Stimulated activated naive CD8-positive, alpha-beta T cell treated with anti-CD3 and anti-CD28 coated beads, Interleukin-15, Interleukin-2, amounts not matched to agents 100 U/mL and 50 U/mL, for 24 hours (primary cell): ENCODE measurements at places on chromosomes 4 and X.

DNA sequence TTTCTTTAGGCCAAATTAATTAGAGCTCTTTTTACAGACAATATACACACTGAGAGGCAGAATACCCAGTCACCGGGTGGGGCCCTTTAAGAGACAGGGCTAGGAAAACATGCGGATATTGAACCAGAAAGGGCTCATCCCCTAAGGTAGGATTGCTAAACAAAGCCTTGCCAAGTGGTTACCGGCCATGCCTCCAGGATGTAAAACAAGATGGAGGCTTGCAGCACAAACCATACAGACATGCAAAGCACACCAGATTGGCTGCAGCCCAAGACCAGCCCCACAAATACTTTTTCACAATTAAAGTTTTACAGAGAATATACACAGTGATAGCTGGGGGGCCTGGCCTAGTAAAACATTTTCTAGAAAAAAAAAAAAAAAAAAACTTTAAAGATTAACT is 210.0 kb downstream of the KLHL4 start:
- no peak for DNase-seq

DNA sequence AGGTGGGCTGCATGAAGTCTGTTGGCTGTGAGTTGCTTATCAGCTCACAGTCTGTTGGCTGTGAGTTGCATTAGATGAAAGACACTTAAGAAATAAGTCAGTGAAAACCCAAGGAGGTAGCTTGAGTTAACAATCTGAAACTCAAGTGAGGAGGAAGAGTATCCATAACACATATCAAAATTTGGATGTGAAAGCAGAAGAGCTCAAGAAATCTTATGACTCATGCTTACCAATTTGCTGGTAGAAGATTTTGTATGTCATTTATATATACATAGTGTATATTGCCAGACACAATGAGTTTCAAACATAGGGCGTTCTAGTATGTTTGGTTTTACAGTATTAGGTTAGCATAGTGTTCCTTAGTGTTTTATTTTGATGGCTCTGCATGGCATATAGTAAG is 107.4 kb downstream of the DDIT4L start:
- DNase-seq = no peak

- DNase-seq = no peak
These were observed 3.3 kb downstream of the C4orf54 start for GRCh38 chr4:99654361-99654761.

DNA sequence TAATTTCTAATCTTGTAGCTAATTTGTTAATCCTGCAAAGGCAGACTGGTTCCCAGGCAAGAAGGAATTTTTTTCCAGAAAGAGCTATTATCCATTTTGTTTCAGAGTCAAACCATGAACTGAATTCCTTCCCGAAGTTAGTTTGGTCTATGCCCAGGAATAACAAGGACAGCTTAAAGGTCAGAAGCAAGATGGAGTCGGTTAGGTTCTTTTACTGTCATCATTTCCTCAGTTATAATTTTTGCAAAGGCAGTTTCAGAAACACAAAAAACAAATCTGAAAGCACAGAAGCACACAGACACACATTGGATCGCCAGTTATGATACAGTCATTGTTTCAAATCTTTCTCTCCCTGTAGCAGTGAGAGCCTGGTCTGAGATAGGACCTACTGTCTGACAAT is 37.9 kb downstream of the AGA start:
- no peak for DNase-seq

GRCh38 chrX:20739038-20739745 is 472.5 kb upstream of the RPS6KA3 start:
- no peak for DNase-seq

DNA sequence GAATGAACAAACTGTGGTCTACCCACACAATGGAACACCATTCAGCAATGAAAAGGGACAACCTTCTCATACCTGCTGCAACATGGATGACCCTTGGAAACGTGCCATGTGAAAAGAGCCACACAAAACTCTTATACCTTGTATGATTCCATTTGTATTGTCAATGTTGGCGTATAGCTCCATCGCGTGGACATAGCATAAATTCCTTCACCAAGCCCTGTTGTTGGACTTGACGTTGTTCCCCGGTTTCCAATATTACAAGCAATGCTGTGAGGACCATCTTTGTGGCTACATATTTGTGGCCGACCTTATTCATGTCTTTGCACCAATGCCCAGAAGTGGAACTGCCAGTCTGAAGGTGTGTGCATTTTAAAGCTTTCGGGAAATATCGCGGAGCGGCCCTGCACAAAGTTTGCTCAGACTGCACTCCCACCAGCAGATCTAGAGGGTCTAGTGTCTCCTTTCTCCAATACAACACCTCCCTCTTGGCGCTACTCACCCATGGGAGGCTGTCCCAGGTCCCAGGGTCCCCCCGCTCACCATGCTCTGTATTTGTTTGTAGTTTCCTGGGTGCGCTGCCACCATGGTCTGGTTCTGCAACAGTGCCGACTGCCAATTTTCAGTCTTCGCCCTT is at the start of gene CLDN34:
CLDN34 (plus strand) TSS at position 584 of the 634 bp plus-strand sequence; CDS start at position 584, 0 bp downstream.
- no peak for DNase-seq

- DNase-seq = no peak
These were observed 177.1 kb upstream of the LCORL start for GRCh38 chr4:18198653-18199052.

DNA sequence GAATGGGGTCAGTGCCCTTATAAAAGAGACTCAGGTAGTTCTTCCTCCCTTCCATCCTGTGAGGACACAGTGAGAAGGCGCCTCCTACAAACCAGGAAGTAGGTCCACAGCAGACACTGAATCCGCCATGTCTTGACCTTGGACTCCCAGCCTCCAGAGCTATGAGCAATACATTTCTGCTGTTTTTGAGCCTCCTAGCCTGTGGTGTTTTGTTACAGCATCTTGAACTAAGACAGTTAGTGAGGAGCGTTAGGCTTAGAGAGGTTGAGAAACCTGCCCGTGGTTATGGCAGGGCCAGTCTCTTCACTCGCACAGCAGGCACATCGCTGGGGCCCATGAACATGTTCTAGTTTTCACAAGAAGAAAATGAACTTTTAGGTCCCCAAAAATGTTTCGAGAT is 19.7 kb downstream of the SHROOM2 start:
- DNase-seq = no peak

- DNase-seq = no peak
These were observed 6.9 kb upstream of the HDAC6 start for GRCh38 chrX:48794911-48795515.

- DNase-seq = no peak
These were observed 65.3 kb upstream of the FAM120C start for GRCh38 chrX:54248309-54248708.

- DNase-seq = no peak
These were observed 54.3 kb upstream of the MAGEB2 start for GRCh38 chrX:30161043-30161442.

DNA sequence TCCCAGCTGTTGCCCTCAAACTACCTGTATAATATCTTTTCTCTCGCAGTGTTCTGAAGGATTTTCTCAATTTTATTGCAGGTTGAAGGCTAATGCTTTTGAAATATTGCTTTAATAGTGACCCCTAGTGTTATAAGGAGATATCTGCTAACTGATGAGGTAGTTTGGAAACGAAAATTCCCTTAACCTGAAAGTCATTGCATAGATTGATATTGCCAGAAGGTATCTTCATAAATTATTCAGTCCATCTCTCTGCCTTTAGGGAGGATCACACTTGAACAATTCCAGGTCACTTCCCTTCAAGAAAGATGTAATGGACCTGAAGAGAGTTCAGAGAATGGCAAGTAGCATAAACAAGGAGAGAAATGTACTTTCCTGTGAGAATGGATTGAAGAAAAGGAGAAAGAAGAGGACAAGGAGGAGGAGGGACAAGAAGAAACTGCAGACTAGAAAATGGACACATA is 44.1 kb downstream of the TIGD4 start:
- no peak for DNase-seq

DNA sequence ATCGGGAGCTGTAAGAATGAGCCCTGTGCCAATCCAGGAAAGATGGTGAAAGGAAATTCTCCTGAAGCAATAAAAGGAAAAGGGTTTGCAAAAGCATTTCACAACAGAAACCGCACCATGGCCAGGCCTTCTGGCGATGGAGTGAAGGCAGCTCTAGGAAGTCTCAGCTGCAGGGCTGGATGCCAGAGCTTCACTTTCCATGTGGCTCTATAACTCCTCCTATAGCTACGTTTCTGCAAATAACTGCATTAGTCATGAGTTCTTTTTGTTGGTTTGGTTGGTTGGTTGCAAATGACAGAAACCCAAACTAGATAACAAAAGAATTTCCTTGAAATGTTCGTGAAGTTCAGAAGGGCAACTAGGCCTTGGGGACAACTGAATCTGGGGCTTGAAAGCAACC is 84.6 kb downstream of the RELL1 start:
- DNase-seq = no peak

GRCh38 chr4:139973015-139973414 is 181.0 kb downstream of the MAML3 start:
- no peak for DNase-seq

- DNase-seq = no peak
These were observed 15.4 kb upstream of the PRRG3 start for GRCh38 chrX:151679798-151680402.

DNA sequence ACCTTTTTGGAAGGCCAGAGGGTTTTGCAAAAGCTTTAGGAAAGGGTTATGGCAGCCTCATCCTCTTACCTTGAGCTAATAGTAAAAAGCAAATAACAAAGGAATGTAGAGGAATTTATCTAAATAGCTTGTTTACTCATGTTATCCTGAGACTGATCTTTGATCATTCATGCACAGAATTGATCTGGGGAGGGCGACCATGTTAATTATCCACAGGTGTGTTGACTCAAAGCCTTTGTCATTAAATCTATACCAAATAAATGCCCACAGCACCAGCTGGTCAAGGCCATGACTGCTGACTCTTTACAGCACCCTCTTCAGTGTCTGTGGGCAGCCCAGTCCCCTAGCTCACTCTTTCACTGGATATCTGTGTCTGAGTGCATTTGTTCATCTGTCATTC is 22.8 kb upstream of the DCLK2 start:
- DNase-seq = no peak

- DNase-seq = no peak
These were observed 54.9 kb downstream of the MAP7D2 start for GRCh38 chrX:20061855-20062254.

DNA sequence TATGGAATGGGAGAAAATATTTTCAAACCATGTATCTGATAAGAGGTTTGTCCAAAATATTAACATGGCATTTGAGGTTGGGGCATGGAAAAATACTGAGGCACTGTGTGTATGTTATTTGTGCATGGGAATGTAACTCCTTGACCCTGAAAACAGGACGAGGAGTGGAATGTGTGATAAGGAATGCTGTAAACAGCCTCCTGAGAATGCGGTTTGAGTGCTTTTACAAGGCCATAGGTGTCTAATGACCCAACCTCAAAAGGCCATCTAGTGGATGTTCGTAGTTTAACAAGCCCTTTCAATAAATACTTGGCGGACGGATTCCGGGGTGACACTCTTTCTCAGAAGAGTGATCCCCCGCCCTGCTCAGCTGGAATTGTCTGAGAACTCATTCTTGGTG is 162.9 kb upstream of the USP9X start:
- no peak for DNase-seq

DNA sequence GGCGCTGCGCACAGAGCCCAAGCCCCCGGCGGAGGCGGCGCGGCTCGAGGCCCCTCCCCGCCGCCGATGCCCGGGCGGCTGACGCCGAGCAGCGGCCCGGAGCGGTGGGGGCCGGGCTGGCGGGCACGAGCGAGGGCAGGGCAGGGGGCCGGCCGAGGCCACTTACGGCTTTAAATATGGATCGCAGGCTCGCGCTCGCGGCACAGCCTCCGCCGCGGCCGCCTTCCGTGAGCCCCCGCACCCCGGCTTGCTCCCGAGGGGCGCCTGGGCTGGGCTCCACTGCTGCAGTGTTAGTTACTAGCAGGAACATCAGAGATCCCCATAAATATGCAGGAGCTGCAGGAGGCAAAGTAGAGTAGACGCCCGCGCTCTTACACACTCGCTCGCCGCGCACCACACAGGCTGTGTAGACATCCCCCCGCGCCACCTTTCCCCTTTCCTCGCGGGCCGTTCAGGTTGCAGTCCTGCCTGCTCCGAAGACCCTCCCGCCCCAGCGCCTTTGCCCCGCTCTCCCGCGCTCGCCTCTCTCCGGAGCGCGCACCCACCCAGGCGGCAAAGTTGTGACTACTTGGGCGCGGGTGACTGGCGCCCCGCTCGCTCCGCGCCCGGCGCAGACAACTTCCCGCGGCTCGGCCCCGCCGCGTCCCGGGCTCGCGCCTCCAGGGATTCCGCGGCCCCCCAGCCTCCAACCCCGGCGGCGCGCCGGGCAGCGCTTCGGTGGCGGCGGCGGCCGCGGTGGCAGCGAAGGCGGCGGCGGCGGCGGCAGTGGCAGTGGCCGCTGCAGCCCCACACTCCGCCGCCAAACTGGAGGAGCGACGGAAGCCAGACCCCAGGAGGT is 152.0 kb upstream of the SLC4A4 start:
- peak; percentile 41 for DNase-seq

- DNase-seq = no peak
These were observed 64.1 kb downstream of the WWC2 start for GRCh38 chr4:183163135-183163534.

GRCh38 chrX:7170898-7171297 is 22.9 kb upstream of the PUDP start:
- DNase-seq = peak; percentile 20

GRCh38 chr4:7984286-7984925 is 44.7 kb upstream of the AFAP1 start:
- no peak for DNase-seq

- peak; percentile 73 for DNase-seq
These were observed 23.9 kb upstream of the TMSB4X start for GRCh38 chrX:12950851-12951594.

DNA sequence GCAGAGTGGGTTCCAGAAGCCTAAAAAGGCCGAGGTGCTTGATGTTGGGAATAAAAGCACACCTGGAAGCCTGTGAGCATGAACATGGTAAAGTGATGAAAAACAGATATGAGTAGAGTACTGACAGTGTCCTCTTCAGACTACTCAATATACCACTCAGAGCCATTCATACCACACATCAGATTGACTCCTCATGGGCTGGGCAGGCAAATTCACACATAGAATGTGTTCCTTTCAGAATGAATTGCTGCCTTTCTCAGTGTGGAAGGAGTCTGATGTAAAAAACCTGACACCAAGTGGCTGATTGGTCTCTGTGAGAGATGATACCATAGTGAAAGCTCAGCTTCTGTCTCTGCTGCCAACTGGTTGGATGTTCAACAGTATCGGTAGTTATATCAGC is 442.7 kb downstream of the RAPGEF2 start:
- no peak for DNase-seq
